Amniotic stem cell (primary cell): ENCODE measurements at places on chromosomes 4 and X.

DNA sequence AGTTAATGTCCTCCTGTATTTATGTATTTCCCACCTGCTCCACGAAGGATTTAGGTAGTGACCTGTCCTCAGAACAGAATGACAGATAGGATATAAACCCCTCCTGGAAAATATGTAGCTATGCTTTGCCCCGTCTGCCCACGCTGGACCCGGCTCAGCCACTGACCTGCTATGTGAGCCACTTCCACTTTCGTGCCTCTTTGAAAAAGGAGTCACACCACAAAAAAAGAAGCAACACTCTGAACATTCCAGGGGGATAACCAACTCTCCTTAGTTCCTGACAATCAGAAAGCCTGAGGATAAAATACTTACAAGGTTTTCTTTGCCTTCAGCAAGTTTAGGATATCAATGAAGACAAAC lies 11.1 kb downstream of the ACSL1 start:
- no peak for DNase-seq

- DNase-seq = no peak
Observed at GRCh38 chr4:186170966-186171365, 20.4 kb upstream of the CYP4V2 start.

DNA sequence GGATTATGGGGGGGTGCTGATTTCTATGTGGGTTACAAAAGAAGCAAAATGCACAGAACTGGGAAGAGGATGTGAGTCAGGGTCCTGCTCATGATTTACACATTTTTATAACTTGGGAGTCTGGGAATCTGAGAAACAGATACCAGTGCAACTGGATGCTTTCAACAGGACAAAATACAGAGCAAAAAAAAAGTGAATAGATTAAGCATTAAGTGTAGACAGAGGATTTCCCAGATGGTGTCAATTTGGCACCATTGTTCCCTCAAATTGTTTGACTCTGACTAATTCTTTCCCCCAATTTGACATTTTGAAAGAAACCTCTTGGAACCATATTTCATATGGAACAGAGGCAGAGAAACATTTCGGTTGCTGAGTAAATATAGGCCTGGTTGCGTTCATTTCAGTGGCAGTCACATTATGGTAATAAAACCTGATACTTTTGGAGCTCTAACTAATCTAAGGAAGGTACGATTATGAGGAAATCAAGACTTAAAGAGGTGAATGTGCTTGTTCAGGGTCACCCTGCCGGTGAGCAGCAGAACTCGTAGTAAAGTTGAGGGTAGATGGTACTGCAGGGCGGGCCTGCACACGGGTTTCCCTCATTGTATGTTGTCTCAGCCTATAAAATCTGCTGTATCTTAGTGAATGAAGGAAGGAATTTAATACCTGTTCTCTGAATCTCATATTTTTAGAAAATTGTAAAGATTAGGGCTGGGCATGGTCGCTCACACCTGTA lies 18.7 kb upstream of the CDKL5 start:
- DNase-seq = no peak

DNA sequence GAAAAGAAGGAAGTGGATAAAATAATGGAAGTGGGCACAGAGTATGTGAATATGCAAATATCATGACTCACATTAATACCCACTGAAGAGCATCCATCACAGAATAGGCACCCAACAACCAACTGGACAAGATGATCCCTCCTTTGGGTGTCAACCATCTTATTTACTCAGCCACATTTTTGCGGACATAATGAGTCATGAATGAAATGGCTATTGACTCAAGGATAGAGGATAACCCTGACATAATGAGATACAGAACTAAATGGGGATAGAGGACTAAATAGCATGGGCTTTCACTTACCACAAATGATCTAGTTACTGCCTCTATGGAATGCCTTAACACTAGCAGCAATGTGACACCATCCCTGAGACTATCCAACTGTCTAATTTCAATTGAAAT lies 224.7 kb downstream of the ANTXR2 start:
- no peak for DNase-seq

- no peak for DNase-seq
Observed at GRCh38 chrX:34790026-34790425, 132.9 kb upstream of the TMEM47 start.

DNA sequence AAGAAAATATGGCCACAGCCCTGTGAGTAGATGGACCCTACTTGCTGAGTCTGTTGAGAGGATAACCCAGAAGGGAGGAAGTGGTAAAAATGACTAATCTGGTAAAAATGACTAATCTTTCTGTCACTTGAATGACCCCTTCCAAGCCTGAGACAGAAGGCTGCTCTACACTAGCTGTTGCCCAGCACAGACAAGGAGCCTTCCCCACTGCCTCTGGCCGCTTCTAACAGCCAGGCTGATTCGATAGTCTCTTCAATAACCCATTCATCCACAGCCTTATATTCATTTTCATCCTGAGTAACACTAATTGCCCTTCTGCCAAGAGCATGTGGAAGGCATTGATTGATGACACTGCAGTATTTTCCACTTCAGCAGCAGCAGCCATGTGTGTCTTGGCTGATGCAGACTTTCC lies 18.4 kb downstream of the MAGEB17 start:
- DNase-seq = peak; percentile 22

DNA sequence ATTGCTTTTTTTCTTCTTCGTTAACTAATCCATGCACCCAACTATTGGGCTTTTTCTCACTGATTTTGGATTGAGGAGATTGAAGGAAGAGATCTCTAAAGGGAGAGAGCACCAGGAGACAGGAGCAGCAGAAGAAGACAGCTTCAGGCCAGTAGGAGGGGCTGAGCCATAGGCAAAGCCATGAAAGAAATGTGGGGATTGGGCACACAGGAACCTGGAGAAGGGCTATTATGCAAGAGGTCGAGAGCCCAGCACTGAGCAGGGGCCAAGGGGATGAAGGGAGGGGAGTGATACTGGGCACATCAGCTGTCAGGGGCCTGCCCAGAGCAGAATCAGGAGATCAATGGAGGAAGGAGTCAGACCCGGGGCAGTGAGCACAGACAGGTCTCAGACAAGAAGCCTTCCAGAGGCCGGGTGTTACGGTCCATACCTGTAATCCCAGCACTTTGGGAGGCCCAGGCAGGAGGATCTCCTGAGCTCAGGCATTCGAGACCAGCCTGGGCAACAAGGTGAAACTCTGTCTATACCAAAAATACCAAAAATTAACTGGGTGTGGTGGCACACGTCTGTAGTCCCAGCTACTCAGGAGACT lies 140.9 kb downstream of the BCOR start:
- DNase-seq = no peak

- no peak for DNase-seq
Observed at GRCh38 chr4:80465238-80465637, 129.7 kb downstream of the CFAP299 start.

GRCh38 chr4:119550857-119551532 lies 77.6 kb downstream of the PDE5A start:
- DNase-seq = peak; percentile 9

DNA sequence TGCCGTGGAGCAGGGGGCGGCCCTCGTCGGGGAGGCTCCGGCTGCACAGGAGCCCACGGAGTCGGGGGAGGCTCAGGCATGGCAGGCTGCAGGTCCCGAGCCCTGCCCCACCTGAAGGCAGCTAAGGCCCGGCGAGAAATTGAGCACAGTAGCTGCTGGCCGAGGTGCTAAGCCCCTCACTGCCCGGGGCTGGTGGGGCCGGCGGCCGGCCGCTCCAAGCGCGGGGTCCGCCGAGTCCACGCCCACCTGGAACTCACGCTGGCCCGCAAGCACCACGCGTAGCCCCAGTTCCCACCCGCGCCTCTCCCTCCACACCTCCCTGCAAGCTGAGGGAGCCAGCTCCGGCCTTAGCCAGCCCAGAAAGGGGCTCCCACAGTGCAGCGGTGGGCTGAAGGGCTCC lies 589.4 kb downstream of the PPP4R3C start:
- no peak for DNase-seq

GRCh38 chrX:44891642-44892041 lies 18.7 kb downstream of the KDM6A start:
- no peak for DNase-seq

GRCh38 chr4:151174784-151175183 lies 75.4 kb downstream of the RPS3A start:
- DNase-seq = no peak

DNA sequence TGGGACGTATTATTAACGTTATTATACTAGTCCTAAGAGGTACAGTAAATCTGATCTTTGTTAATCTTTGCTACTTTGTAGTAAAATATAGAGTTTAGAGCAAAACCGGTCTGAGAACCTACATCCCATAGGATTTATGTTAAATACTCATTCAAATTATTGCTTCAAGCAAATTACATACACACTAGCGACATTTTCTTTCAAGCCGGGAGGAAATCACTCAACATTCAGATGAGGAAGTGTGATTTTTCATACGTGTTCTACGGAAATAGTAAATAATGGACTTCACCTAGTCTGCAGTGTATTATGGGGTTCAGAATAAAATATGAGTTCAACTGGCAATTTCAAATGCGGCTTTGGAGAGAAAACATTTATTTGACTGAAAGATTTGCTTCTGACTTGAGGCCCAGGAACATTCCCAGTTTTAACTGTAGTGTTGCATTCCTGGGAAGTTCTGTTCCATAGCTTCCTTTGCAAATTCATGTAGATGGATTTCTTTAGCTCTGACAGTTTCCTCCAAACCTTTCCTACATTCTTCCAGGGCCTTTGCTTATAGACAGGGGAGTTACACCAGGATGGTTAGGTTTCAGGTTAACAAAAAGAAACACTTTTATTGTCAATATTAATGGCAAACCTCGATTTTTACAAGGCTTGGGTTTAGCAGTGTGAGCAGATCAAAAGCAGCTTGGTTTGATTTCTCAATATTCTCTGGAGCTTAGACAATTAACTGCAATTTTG lies 5.3 kb upstream of the HAND2 start:
- no peak for DNase-seq

DNA sequence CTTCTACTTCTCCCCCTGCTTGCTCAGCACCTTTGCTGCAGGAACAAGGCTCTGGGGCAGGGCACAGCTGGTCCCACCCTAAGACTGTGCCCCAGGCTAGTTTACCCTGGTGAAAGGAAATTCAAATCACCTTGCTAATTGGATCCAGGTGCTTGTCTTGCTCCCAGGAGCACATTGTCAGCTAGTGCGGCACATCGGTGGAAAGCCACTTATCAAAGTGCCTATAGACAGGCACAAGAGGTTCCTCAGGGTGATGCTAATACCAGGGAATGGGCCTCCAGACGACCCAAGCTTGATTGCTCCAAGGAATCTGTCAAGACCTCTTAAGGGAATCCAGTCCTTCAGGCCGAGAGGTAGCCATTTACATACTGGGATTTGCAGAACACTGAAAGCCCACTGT lies 64.5 kb upstream of the PRPS1 start:
- no peak for DNase-seq

GRCh38 chr4:120922381-120923206 lies at the start of gene PRDM5:
Gene PRDM5, minus strand, starts transcription at chr4:120922726. Its CDS starts 118 bp downstream, at chr4:120922608.
- DNase-seq = peak; percentile 12

- DNase-seq = no peak
Observed at GRCh38 chrX:74924449-74925224, 615 bp downstream of the NEXMIF start.

DNA sequence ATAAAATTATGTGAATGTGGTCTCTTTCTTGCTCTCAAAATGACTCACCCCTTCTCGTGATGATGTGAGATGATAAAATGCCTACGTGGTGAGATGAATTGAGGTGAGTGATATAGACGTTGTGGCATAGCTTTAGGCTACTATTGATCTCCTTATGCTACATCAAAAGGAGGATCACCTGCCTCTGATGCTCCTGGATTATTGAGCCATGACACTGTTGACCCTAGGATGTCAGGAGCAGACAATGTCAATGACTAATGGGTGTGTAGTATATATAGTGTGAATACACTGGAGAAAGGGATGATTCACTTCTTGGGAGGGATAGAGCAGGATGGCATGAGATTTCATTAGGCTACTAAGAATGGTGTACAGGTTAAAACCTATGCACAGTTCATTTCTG lies 210.7 kb upstream of the PRPS2 start:
- DNase-seq = no peak

GRCh38 chr4:140924761-140925392 lies 168.7 kb upstream of the TBC1D9 start:
- DNase-seq = no peak

DNA sequence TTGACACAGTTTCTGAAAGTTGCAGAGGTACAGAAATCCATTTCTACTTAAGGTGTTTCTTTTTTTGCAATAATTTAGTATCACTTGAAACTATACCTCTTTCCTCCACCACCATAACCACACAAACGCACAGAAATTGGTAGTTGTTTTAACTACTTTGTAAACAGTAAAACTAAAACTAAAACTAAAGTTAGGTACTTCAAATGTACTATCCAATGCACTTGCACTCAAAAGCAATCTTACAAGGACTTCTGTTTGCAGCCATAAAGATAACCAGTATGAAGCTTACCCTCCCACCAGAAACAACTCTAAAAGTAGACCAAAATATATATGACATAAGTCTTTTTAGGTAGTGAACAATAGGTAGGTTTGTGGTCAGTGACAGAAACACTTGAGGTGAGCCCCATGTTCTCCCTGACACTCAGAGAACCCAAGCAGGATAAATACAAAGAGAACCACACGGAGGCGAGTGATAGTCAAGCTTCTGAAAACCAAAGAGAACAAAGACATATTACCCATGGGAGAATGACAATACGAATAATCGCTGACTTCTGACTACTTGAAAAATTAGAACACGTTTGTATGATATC lies 72.2 kb upstream of the VBP1 start:
- DNase-seq = no peak

- peak; percentile 47 for DNase-seq
Observed at GRCh38 chr4:10018818-10019461, 2.4 kb downstream of the SLC2A9 start.

DNA sequence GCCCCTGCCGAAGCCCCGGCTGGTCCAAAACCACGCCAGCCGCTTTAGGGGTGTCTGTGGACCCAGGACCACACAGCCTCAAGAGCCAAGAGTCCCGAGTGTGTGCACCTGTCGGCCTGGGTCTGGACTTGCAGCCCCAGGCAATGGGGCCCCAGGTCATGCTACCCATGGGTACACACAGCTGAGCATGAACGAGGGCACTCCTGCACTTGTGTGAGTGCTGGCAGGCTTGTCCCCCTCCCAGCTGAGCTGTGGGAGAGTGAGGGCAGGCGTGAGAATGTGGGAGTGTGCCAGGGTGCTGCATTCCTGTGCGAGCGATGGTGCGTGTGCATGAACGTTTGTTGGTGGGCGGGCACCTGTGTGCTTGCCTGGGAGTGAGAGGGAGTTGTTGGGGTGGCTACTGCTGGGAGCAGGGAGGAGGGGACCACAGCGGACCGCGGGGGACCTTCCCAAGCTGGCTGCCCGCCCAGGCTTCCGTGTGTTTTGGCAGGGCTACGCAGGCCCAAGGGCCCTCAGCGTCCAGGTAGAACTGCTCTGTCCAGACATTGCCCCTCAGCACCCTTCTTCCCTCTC lies 30.8 kb downstream of the BLOC1S4 start:
- no peak for DNase-seq

GRCh38 chr4:119286377-119287002 lies 35.4 kb downstream of the FABP2 start:
- DNase-seq = no peak

DNA sequence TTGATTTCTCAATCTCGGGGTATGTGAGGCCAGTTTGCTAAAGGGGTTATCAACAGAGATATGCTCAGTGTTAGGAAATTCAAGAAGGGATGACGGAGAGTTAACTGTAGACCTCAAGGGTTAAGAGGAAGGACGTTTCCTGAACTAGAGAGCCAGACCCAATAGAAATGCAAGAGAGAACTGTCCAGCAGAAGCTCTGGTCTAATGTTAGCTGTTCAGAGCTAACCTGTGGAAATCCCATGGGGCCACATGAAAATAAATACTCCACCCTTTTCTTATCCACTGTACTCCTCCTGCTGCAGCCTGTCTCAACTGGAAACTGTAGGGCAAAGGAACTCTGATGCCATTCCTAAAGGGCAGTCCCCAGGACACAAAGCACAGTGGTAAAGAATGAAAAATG lies 274.3 kb downstream of the DMD start:
- DNase-seq = no peak

GRCh38 chrX:110418316-110419235 lies 59.9 kb downstream of the RTL9 start:
- peak; percentile 22 for DNase-seq
